ENCODE measurements at places on chromosomes 2 and 18.
A peak's percentile ranks its signal among the peaks of the same experiment; 100 is the strongest.

DNA sequence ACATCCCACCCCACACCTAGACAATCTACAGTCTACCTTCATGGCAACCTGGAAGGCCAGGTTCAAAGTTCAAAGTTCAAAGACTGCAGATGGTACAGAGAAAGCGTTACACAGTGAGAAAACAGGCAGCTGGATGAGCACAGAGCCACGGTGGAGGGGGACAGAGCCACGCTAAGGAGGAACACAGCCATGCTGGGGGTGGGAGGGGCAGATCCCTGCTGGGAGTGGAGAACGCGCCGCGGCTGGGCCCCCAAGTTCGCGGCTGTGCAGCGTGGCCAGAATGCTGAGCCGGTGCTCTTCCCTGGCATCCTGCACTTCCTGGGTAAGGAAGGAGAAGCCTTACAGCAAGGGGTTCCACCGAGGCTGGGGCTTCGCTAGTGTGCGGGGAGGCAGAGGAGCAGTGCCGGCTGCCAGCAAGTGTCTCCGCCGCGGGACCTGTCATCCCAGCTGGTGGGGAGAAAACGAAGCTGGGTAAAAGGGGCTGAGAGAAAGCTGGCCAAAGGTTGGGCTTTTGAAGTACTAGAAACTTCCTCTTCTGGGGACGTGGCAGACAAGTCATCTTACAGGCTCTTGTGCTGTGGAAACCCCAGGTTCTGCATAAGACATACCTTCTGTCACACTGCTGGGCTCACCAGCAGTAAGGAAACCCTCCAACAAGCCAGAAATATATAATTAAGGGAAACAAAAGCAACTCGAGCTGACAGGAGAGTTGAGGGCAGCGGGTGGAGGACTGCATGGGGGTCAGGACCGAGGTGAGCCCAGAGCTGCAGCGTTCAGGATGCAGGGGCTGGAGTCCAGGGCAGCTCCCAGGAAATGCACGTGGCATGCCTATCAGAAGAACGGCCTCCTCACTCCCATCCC lies 115.5 kb downstream of the HDAC4 start:
- DNase-seq = no peak

GRCh38 chr2:44616667-44617155 lies 255.0 kb downstream of the CAMKMT start:
- no peak for DNase-seq

GRCh38 chr2:208595386-208596275 lies 189.0 kb downstream of the PTH2R start:
- DNase-seq = no peak

DNA sequence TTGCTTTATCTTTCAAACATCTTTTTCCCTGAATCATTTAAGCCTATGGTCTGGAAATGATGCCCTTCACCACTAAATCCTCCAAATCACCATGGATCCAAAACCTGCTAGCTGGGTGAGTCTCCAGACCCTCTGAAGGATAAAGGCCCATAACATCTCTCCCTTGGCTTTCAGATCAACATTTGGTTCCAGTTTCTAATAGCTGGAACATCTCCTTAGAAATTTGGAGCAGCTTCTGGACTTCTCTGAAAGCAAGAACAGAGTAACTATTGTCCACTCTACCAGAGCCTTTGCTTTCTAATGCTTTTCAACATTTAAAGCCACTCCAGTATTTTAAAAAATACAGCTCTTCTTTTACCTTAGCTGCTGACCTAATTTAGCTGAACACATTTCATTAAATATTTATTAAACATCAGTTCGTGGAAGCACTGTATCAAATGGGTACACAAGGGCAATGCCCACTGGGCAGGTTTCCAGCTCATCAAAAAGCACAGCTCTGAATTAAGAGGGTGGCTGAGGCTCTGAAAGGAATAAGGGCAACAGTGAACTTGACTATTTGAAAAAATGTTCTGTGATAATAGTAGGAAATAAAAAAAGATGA lies 75.3 kb downstream of the GALNT3 start:
- DNase-seq = no peak

DNA sequence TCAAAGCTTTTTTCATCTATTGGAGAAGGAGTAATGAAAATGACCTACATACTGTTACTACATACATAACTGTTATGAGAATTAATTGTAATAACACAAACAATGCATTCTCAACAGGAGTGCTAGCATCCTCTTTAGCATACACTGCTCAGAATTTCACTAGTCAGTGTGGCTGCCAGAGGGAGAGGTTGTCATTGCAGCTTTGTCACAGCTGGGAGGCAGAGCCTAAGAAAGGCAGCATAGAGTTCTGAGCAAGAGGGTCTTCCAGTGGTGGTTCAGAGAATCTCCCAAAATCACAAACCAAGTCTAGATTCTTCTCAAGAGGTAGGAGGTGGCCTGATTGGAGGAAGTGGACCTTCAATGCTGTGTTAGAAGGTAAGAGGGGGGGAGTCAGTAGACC lies 286.7 kb upstream of the CYRIA start:
- no peak for DNase-seq

DNA sequence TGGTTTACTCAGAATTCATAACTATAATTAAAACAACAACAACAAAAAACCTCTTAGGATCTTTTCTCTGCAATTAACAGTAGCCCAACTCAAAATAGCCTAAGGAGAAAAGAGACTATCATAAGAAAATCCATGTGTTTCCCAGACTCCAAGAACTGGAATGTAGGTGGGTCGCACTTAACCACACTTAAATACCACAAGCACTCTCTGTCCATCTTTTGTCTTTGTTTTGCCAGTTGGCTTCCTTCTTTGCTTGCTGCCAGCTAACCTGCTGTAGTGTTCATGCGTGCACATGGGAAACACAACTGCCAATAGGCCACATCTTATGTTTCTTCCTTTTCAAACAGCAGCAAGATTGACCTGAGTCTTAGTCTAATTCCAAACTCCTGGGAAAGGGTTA lies 24.1 kb upstream of the ACVR1 start:
- DNase-seq = peak; percentile 11

DNA sequence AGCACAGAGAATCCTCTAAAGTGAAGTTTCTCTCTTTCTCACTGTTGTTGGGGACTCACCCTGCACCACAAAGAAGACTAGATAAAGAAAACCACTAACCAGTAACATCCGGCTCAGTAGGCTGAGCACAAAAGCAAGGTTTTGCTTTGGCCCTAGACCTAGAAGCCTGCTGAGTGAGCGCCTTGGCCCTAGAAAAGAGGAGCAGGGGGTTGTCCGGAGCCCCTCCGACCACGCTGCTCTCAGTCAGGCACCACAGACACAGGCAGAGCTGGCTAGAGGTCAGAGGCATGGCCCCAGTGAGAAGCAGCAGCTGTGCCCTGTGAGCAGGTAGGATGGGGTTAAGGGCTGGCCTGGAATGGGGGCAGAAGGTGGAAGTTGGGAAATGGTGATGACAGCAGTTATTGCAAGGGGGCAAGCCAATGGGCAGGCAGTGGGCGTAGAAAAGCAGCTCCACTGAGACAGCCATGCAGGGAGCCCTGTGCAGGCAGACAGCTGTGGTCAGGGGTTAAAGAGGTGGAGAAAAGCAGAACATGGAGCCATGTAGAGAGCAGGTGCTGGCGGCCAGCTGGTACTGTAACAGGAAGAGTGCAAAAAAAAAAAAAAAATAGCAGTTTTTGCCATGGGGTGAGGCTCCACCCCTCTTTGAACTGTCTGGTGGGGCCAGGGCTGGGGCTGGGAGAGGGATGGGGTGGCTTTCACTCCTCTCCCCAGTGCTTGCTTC lies 36.9 kb upstream of the SLC14A1 start:
- DNase-seq = peak; percentile 70

GRCh38 chr18:62773691-62774090 lies 58.4 kb downstream of the PHLPP1 start:
- DNase-seq = no peak

DNA sequence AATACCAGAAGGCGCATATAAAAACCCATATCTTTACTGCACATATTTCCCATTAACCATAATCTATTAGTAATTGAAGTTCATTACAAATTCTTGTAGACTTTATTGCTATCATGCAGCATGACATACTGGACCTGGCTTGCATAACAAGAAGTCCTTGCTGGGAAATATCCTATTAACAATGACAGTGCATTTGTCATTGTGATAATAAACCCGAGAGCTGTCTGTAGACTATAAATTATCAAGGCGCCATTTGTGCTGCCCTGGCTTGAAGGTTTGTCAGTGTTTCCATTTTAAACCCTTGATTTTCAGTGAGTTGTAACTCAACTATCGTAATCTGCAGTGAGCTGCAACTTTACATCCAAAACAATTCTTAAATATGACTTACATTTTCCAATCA lies 59.0 kb downstream of the HNMT start:
- no peak for DNase-seq

- DNase-seq = no peak
These were observed 84.6 kb downstream of the MYL12B start for GRCh38 chr18:3346487-3346886.
